HepG2 (cell line): ENCODE measurements at places on chromosomes 7 and 10. TPM values are rescaled to one million over a fixed set of nuclear protein-coding genes. Genes with fewer than 3 reads are reported as not detected.
A peak's percentile ranks its signal among the peaks of the same experiment; 100 is the strongest.

- no peak for DNase-seq
- no peaks in the 10 kb centered on the region for H3K36me3 ChIP-seq
- no peak overlapping the region for H3K4me3 ChIP-seq
- no peak overlapping the region for H3K27ac ChIP-seq
Observed at GRCh38 chr10:90227217-90227656, 525.8 kb downstream of the KIF20B start.

DNA sequence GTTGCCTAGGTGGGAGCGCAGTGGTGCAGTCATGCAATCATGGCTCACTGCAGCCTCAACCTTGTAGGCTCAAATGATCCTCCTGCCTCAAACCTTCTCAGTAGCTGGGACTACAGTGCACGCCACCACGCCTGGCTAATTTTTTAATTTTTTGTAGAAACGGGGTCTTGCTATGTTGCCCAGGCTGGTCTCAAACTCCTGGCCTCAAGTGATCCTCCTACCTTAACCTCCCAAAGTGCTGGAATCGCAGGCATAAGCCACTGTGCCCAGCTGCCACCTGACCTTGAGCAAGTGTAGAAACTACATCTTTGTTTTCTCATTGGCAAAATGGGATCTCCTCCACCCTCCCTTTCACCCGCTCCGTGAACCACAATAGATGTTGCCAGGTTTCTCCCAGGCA, 15.0 kb upstream of the MYH16 start:
- H3K27me3 ChIP-seq = no peaks in the 10 kb centered on the region
- H3K4me3 ChIP-seq = no peak overlapping the region
- no peak overlapping the region for H3K27ac ChIP-seq
- no peaks in the 10 kb centered on the region for H3K36me3 ChIP-seq
- no peak for DNase-seq
- 0 out of 2 replicates have a peak, but pooled peaks cover 5% of the 10 kb centered on the region for H3K4me1 ChIP-seq

DNA sequence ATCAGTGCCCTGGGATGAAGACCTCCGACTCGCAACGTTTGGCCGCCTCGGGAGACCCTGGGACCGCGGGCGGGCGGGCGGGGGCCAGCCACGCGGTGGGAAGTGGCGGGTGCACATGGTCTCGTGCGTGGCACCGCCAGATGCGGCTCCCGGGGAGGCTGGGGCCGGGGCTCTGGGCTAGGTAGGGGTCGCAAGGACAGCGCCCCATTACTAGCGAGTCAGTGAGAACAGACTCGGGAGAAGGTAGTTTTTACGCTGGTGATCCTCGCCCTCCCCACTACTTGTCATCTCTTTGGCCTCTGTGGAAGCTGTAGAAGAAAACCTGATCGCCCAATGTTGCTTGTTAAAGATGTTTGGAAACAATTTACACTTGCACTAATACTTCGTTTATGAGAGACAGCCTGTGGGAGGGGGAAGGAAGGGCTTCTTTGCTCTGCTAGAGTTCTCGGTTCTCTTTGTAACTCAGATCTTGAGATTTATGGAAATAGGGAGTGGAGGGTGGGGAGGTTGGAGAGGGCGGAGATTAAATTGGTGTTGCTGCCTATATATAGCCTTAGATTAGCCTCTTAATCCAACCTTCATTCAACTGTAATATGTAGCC, 591 bp downstream of the BZW2 start:
- peaks cover 65% of the 10 kb centered on the region for H3K4me1 ChIP-seq
- H3K27me3 ChIP-seq = no peaks in the 10 kb centered on the region
- no peaks in the 10 kb centered on the region; the same call in 1 of the 2 replicates for H3K36me3 ChIP-seq
- no peak for DNase-seq
- H3K27ac ChIP-seq = peak overlapping the region; percentile 86

- H3K36me3 ChIP-seq = no peaks in the 10 kb centered on the region
- peaks cover 70% of the 10 kb centered on the region for H3K27me3 ChIP-seq
- H3K27ac ChIP-seq = no peak overlapping the region
- no peak overlapping the region for H3K4me3 ChIP-seq
Observed at GRCh38 chr10:114401195-114401791, 3.0 kb downstream of the AFAP1L2 start.

- no peak overlapping the region for H3K4me3 ChIP-seq
- peaks cover 18% of the 10 kb centered on the region for H3K4me1 ChIP-seq
- DNase-seq = peak; percentile 7
- H3K27me3 ChIP-seq = no peaks in the 10 kb centered on the region
Observed at GRCh38 chr10:15316145-15316544, 54.9 kb downstream of the FAM171A1 start.

DNA sequence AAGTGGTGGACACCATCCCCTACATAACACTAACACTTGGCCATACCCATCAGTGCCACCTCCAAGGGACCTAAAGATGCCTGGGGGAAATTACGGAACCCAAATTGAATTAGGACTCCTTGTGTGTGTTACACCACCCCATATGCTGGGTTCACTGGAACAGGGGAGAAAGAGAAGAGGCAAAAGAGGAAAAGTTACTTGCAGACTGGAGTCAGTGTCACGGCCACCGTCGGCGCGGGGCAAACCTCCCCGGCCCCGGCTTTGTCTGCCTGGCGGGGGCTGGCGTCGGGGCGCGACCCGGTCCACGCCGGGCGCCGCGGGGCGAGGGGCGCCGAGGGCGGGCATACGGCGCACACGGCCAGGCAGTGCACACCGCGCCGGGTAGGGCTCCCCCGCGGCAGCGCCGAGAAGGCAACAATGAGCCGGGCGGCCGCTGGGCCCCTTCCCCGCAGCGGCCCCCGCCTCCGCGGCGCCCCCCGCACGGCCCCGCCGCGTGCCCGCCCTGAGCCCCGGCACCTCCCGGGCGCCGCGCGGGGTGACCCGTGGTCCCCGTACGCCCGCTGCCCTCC, 171.1 kb downstream of the FAM107B start:
- H3K27me3 ChIP-seq = no peaks in the 10 kb centered on the region
- H3K4me3 ChIP-seq = peak overlapping the region; percentile 82
- peaks cover 71% of the 10 kb centered on the region for H3K4me1 ChIP-seq

- H3K4me3 ChIP-seq = no peak overlapping the region
- no peaks in the 10 kb centered on the region for H3K36me3 ChIP-seq
- no peak overlapping the region for H3K27ac ChIP-seq
- H3K4me1 ChIP-seq = peaks cover 48% of the 10 kb centered on the region
- DNase-seq = no peak
Observed at GRCh38 chr7:4236389-4236788, 445.7 kb upstream of the FOXK1 start.

GRCh38 chr7:116953906-116954838, 871 bp downstream of the ST7 start:
- peak; percentile 84 for DNase-seq
- no peaks in the 10 kb centered on the region for H3K36me3 ChIP-seq
- peak overlapping the region; percentile 88 for H3K4me3 ChIP-seq
- H3K27ac ChIP-seq = peak overlapping the region; percentile 97

DNA sequence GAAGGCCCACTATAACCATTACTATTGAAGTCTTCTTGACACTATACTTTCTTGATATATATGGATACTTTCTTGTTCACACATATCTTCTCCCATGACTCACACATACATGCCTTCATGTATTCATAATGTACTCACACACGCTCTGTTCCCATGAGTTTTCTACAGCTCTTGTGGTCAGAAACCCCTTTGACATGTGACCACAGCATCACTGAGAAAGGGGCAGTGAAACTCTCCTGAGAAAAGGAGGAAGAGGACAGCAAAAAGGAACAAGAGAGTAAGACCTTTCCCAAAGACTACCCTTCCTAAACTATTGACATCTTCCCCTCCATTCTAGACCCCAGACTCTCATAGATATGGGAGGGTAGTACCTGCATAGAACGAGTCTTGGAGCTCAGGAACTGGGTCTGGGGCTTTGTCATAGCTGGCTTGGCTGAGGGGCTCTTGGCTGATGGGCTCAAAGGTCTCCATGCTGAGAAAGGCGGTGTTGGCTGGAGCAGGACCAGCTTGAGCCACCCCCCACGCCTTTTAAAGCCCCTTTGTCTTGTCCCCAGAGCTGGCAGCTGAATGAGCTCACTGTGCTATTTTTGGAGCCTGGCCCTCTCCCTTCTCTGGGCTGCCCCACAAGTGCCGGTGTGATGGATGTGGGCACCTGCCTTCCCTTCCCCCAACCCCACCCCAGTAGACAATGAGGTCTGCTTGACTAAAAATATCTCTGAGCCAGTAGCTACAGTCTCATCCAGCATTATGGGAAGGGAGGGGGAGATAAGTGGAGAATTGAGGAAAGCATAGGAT, 5.1 kb downstream of the SYNPO2L start:
- H3K4me3 ChIP-seq = no peak overlapping the region
- H3K27me3 ChIP-seq = 0 out of 2 replicates have a peak, but pooled peaks cover 3% of the 10 kb centered on the region
- no peak for DNase-seq
- H3K36me3 ChIP-seq = no peaks in the 10 kb centered on the region

- no peaks in the 10 kb centered on the region for H3K4me1 ChIP-seq
- DNase-seq = no peak
- peaks cover 13% of the 10 kb centered on the region for H3K36me3 ChIP-seq
- no peaks in the 10 kb centered on the region for H3K27me3 ChIP-seq
- H3K4me3 ChIP-seq = no peak overlapping the region
Observed at GRCh38 chr10:119379466-119380071, 162.9 kb downstream of the RGS10 start.

- DNase-seq = no peak
- H3K27me3 ChIP-seq = no peaks in the 10 kb centered on the region
- no peak overlapping the region for H3K27ac ChIP-seq
Observed at GRCh38 chr7:108089381-108089780, 40.8 kb downstream of the LAMB4 start.

CPA2 gene
- total RNA-seq = not detected in 2 replicates

RPEL1 gene
- total RNA-seq = 0.04 and 0.10 TPM in 2 replicates

SFTPD gene
- not detected in 2 replicates for total RNA-seq

AGR3 gene
- not detected in 2 replicates for total RNA-seq

SVIL gene
- 4.8 and 12.1 TPM in 2 replicates for total RNA-seq

PRSS37 gene
- not detected in 2 replicates for total RNA-seq

TACC2 gene
- total RNA-seq = 11.8 and 16.1 TPM in 2 replicates
